Stimulated activated CD8-positive, alpha-beta memory T cell treated with anti-CD3 and anti-CD28 coated beads, Interleukin-12 subunit alpha, Interleukin-12 subunit beta, amount 100 ng/mL, for 1 hour (primary cell): ENCODE measurements at places on chromosomes 16 and 17.
A peak's percentile ranks its signal among the peaks of the same experiment; 100 is the strongest.

GRCh38 chr16:88686062-88686438, 257 bp downstream of the SNAI3 start:
- DNase-seq = no peak

GRCh38 chr17:47894498-47895346, 1.3 kb upstream of the SP2 start:
- DNase-seq = no peak

DNA sequence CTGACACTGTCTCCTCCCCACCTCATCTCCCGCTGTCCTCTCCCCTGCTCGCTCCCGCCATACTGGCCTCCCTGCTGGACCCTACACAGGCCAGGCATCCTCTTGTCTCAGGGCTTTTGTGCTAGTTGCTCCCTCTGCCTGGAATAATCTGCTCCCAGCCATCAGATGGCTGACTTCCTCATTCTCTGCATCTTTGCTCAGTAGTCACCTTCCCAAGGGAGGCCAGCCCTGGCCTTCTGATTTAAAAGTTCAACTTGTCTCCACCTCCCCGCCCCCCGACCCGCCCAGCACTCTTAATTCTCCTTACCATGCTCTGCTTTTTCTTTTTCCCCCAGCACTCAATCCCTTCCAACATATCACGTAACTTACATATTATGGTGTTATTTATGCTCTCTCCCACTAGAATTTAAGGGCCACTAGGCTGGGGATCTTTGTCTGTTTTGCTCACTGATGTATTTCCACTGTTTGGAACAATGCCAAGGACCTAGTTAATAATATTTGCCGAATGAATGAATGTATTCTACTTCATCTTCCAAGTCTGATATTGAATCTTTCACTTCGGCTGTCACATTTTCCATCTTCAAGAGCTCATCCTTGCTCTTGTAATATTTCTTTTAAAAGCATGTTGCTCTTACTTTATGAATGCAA, 178.3 kb downstream of the CDK5R1 start:
- no peak for DNase-seq

DNA sequence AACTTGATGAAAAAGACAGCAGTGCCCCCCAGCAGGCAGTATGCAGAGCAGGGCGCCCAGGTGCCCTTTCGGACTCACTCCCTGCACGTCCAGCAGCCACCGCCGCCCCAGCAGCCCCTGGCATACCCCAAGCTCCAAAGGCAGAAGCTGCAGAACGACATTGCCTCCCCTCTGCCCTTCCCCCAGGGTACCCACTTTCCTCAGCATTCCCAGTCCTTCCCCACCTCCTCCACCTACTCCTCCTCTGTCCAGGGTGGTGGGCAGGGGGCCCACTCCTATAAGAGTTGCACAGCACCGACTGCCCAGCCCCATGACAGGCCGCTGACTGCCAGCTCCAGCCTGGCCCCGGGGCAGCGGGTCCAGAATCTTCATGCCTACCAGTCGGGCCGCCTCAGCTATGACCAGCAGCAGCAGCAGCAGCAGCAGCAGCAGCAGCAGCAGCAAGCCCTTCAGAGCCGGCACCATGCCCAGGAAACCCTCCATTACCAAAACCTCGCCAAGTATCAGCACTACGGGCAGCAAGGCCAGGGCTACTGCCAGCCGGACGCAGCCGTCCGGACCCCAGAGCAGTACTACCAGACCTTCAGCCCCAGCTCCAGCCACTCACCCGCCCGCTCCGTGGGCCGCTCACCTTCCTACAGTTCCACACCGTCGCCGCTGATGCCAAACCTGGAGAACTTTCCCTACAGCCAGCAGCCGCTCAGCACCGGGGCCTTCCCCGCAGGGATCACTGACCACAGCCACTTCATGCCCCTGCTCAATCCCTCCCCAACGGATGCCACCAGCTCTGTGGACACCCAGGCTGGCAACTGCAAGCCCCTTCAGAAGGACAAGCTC, 43.2 kb downstream of the SREBF1 start:
- DNase-seq = no peak

GRCh38 chr17:41442739-41443138, 2.0 kb upstream of the KRT38 start:
- DNase-seq = no peak

DNA sequence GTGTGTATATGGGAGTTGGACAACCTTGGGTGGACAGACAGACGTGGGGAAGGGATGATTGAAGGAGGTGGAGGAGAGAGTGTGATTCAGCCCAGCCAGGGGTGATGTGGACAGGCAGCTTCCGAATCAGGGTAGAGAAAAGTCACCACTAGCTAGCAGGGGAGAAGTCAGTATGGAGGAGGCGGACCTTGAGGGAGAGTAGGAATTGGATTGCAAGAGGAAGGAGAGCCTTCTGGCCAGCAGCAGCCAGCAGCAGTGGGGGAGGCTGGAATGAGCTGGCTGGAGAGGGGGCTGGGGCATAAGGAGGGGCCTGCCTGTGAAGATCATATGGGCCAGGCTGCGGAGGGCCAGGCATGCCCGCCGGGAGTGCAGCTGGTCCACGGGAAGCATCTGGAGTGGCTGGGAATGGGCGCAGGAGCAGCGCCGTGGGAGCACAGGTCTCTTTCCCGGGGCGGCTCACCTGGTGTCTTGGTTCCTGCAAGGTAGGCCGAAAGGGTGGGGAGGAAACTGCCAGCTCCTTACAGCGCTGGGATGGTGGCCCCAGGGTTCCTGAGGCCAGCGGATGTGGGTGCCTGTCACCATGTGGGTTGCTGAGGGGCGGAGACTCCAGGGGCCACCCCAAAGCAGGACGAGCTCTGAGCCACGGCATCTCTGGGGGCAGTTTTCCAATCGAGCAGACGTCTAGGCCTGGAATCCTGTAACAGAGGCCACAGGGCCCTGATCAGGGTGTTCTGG, 235.3 kb downstream of the SEC14L1 start:
- peak; percentile 51 for DNase-seq

DNA sequence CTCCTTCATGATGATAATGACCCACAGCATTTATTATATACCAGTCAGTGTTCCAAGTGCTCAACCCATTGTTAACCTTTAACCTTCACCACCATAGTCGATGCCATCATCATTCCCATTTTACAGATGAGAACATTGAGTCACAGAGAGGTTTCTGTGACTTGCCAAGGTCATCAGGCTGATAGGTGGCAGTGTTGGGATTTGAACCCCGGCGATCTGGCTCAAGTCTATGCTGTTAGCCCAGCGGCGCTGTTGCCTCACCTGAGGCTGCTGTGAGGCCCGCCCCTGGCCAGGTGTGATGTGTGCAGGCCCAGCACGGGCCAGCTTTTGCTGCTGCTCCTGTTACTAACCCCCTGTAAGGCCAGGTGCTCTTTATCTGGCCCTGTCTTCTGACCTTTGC, 101.2 kb downstream of the OR1D5 start:
- no peak for DNase-seq

GRCh38 chr16:30972872-30973271, 12.1 kb upstream of the HSD3B7 start:
- no peak for DNase-seq
